ENCODE measurements at places on chromosomes 12 and 14.
A peak's percentile ranks its signal among the peaks of the same experiment; 100 is the strongest.

DNA sequence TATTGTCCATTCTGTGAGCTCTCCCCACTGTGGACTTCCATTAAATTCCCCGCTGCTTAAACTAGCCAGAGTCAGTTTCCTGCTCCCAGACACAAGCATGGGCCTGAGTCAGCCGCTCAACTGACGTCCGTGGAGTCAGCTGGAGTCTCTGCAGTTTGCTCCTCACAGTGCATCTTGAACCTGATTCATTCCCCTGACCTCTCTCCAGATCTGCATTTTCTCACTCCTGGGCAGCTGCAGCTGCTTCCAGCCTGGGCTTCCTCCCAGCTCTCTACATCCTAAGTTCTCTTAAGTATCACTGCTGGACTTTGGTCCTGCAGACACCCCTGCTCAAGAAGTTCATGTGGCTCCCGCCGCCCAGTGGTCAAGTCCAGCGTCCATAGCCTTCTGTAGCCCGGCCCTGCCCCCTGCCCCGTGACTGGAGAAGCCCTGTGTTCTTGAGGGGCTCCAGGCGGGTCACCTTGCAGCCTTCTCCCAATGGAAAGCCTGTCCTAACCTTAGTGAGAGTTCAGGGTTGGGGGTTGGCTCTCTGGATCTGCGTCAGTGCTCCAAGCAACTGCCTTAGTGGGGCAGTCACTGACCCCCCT is 20.0 kb downstream of the NFKBIA start:
- DNase-seq: peak; percentile 97

DNA sequence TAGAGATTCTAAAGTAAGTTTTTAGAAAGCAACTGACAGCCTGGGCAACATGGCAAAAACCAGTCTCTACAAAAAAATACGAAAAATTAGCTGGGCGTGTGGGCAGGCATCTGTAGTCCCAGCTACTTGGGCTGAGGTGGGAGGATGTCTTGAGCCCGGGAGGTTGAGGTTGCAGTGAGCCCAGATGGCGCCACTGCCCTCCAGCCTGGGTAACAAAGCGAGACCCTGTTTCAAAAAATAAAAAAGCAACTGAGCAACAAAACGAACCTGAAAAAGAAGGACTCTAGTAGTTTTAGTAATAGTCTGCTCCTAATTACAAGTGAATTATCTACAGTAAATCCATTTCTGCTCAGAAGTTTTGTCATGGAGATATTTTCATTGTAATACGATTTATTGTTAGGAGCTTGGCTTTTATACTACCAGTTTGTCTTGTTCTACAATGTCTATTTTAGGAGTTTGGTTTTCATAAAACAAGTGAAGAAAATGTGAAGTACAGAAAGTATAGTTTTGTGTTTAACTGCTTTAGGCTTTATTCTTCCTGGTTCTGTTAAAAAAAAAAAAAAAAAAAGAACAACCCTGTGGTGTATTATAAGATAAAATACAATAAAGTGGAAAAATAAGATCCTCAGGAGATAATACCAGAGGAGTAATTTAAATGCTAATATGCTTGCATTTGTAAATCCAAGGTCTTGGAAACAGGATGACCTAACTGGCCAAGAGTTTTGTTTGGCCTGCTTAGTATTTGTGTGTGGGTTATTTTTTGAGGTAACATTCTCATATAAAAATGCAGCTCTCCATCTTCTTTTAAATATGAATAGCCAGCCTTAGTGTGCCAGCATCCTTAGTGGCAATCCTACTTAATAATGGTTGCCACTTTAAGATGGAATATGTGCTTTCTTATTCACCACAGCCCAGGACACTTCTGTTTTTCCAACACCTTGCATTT is 2.8 kb downstream of the TMX1 start:
- DNase-seq: no peak

GRCh38 chr12:107378609-107379008 is 285.3 kb upstream of the CRY1 start:
- DNase-seq: no peak

DNA sequence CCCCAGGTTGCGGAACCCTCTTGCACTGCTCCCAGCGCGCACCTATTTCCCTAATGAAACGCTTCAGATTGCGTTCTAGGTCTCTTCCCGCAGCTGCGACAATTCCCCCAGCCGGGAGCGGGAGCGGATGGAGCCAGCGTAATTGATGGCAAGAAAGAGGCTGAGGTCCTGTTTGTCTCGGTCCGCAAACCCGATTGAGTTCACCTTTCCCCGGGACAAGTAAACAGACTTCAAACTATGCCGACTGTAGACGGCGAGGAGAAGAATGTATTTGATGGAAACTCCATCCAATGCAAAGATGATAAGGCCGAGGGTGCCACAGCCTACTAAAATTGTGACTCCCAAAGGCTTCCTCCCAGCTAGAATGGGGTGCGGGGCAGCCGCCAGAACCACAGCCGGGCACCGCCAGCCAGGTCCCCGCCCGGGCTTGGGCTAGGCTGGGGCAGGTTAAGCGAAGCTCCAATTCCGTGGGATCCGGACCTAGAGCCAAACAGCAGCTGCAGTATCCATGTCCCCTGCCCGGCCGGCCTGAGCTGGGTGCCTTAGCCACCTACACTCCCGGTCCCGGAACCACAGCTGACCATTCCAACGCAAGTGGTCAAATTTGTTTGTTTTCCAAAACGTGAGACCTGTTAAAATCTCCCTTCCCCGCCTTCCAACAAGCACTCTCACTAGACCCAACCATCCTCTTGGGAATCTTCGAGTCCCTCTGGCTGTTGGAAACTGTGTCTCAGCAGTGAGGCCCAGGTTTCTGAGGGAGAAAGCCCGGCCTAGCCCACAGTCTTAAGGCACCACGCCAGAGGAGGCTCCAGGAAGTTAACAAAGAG is 5.5 kb downstream of the NKX2-1 start:
- no peak for DNase-seq

DNA sequence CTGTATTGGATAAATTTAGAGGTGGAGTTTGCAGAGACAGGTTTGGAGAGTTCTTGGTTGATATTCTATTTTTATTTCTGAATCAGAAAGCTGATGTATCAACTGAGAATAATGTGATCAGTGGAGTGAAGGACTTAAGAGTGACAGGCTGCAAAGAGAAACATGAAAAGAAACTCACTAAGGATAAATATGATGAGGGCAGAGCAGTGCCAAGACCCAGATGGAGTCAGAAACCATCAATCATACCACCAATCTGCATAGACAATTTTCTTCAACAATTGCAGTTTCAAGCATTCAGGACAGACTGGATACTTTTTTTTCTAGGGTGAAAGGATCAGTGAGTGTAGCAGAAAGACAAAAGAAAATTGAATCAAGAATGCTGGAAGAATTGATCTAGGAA is 226.7 kb upstream of the NAV3 start:
- DNase-seq: no peak
